ENCODE measurements at places on chromosomes 6 and 20.
A peak's percentile ranks its signal among the peaks of the same experiment; 100 is the strongest.

DNA sequence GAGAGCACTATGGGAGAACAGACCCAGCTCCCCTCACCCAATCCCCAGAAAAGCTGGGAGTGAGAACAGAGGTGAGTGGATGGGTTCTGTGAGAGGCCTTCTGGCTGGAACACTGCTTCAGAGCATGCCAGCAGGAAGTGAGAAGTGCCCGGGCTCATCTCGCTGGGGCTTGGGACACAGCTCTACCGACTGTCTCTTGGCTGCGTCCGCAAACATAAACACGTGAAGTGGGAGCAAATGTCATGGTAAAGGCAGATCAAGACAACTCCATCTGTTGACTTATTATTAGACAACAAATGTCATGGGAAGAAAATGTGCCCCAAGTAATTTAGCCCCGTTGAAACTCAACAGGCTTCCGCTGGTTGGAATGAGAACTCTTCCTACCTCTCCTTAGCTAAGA lies 25.9 kb downstream of the GNAS-AS1 start:
- no peak for DNase-seq

GRCh38 chr6:92577077-92577719 lies 842.2 kb downstream of the EPHA7 start:
- DNase-seq = no peak

DNA sequence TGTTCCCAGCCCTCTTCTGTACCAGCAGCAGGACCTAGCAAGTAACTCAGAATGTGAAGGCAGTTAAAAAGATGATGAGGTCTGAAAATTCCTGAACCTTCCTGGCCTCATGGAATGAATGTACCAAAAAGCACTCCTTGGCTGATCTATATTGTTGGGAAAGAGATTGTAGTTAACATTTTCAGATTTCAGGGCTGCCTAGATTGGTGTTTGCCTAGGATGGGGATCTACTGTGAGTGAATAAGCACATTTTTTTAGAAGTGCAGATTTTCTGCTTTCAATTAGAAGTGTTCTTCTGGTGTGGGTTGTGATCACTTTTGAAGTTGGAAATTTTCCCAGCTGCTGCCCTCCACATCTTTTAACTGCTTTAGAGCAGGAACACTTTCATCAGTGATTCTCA lies 6.2 kb downstream of the MYLIP start:
- DNase-seq = no peak

GRCh38 chr20:50096237-50096636 lies 16.7 kb downstream of the UBE2V1 start:
- DNase-seq = no peak

- peak; percentile 37 for DNase-seq
Measured at GRCh38 chr20:58852543-58853271, at the start of gene GNAS. Gene GNAS, plus strand, starts transcription at chr20:58852716.

DNA sequence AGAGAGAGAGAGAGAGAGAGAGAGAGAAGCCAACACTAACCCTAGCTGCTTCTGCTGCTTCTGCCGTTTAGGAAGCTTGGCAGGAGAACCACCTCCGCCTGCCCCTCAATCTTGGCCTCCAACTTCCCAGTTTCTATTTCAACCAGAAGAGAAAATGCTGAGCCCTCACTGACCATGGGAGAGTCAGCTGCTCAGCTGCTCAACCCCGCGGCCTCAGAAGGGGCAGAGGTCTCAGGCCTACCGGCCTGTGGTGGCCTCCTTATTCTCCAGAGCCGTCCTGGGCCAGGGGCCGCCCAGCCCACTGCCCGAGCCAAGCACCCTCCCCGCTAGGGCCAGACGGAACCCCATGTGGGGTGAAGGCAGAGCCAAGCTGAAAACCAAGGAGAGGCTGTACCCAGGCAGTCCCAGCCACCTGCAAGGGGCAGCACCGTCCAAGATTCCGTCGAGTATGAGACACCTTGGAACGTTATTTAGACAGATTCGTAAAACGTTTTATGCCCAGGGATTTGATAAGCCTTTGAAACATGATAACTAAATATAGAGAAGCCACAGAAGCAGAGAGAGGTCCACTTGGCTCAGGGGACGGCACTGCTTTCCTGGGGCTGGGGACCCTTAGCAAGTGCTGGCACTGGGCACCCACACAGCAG lies 116.6 kb downstream of the DLL1 start:
- no peak for DNase-seq

GRCh38 chr20:58577139-58577806 lies 62.1 kb upstream of the APCDD1L start:
- no peak for DNase-seq

GRCh38 chr6:107154801-107155160 lies 39.5 kb upstream of the BEND3 start:
- DNase-seq = no peak

GRCh38 chr6:142855893-142856623 lies 88.9 kb downstream of the HIVEP2 start:
- no peak for DNase-seq

DNA sequence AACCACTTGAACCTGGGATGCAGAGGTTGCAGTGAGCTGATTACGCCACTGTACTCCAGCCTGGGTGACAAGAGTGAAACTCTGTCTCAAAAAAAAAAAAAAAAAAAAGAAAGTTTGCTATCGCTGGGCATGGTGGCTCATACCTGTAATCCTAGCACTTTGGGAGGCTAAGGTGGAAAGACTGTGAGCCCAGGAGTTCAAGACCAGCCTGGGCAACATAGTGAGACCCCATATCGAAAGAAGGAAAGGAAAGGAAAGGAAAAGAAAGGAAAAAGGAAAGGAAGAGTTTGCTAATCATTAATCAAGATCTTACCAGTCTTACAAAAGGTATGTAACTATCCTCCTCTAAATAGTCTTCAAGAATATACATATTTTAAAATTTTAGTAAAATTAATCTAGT lies 55.4 kb upstream of the SMIM29 start:
- DNase-seq = no peak

- DNase-seq = no peak
Measured at GRCh38 chr6:73648166-73648565, 5.6 kb downstream of the SLC17A5 start.

GRCh38 chr6:139856562-139856961 lies 482.1 kb upstream of the CITED2 start:
- DNase-seq = no peak

GRCh38 chr20:47353239-47353691 lies 3.2 kb downstream of the ZMYND8 start:
- no peak for DNase-seq

DNA sequence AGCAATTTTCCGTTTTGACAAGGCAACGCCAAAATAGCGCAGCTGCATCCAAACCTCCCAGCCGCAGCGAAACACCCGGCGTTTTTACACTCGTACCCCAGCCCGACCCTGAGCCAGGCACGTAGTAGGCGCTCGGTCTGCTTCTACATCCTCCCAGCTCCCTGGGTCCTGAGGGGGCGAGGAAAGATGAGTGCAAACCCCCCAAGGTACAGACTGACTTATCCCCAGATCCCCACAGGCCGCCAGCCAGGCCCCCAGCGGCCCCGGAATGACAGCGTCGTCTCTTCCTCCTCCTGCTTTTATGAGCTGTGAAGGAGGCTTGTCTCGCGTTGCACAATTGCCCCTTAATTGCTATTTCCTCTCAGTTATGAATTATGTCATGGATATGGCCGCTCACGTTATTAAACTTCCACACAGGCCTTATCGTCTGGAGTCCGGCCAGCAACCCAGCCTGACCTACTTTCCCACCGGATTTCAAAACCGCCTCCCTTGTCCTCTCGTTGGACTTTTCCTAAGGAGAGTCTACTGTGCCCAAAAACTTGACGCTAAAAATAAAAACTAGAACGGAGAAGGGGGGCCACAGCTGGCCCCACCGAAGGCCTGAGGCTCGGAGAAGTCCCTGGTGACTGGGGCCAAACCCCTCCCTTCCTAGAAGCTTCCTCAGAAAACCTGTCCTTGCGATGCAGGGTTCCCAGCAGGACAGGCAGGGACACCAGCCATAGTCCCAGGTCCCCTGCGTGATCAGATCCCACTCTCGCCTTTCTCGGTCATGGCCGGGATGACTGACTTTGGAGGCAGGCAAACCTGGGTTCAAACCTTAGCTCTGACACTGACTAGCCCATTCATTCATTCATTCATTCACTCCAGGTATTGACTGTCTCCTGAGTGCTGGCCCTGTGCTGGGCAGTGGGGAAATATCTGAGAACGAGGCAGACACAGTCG lies 130.9 kb upstream of the PTPN1 start:
- DNase-seq = peak; percentile 10

- DNase-seq = no peak
Measured at GRCh38 chr6:41687501-41688175, 47.8 kb downstream of the TFEB start.

GRCh38 chr6:163892824-163893561 lies 478.5 kb downstream of the QKI start:
- no peak for DNase-seq

DNA sequence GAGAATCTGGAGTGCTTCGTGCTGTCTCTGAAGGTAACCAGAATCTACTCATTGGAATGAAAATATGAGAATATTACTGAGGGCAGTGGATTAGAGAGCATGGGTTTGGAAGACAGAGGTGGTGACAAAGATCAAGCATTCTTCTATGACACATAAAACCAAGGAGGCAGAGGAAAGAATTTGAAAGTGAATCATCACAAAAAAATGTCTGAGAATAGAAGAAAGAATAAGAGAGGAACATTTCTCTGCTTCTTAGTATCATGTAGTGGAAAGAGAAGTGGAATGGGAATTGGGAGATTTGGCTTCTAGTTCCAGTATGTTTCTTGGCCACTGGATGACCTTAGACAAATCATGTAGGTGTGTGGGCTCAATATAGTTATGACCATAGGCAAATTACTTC lies 474.0 kb downstream of the TFAP2B start:
- DNase-seq = no peak

DNA sequence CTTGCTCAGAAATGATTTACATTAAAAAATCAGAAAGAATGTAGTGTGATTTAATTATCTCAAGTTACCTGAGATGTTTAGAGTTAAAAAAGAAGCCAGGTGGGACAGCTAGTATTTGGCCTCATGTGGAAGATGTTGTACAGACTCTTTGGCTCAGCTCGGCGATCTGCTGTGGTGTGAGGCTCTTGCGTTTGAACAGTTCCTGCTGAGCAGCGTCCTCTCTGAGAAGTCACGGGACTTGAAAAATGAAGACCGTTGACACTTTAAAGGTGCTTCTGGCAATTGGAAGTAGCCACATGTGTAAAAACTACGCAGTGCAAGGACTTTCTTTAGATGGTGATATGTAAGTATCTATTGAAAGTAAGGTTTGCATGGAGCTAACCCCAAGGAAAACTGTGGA lies 169.0 kb downstream of the BACH2 start:
- no peak for DNase-seq

DNA sequence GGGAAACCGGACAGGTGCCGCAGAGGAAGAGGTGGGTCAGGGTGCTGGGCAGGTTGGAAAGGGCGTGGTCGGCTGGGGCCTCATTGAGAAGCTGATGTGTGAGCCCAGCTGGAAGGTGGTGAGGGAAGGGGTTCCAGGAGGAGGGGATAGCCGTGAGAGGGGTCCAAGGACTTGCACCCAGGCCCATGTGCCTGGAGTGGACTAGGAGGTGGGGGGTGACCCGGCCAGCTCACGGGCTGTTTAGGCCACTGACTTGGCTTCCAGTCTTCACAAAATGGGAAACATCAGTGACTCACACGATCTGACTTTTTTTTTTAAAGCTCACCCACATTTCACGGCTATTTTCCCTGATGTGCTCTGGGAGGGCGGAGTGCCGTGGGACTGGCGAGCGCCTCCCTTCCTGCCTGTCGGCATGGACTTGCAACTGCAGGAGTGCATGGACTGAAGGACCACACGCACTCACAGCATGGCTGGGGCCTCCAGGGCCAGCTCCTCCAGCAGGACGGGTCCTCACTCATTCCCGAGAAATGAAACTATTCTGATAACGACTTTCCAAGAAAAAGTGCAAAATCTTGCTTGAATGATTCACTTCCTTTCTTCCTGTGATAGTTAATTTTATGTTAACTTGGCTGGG lies 13.5 kb upstream of the PDE10A start:
- no peak for DNase-seq

DNA sequence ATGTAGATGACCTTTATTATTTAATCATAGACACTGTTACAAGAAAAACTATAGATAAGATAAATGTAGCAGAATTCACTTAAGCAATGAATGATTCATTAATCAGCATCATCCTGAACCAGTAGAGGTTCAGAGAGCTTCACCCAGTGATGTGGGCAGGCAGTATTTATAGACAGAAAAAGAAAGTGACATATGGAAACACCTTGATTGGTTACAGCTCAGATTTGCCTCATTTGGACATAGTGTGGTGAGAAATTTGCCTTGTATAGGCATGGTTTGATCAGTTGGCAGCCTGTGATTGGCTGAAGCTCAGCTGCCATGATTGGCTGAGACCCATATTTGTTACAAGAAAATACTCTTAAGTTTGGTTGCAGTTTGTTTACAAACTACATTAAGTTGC lies 4.6 kb downstream of the C6orf58 start:
- no peak for DNase-seq

DNA sequence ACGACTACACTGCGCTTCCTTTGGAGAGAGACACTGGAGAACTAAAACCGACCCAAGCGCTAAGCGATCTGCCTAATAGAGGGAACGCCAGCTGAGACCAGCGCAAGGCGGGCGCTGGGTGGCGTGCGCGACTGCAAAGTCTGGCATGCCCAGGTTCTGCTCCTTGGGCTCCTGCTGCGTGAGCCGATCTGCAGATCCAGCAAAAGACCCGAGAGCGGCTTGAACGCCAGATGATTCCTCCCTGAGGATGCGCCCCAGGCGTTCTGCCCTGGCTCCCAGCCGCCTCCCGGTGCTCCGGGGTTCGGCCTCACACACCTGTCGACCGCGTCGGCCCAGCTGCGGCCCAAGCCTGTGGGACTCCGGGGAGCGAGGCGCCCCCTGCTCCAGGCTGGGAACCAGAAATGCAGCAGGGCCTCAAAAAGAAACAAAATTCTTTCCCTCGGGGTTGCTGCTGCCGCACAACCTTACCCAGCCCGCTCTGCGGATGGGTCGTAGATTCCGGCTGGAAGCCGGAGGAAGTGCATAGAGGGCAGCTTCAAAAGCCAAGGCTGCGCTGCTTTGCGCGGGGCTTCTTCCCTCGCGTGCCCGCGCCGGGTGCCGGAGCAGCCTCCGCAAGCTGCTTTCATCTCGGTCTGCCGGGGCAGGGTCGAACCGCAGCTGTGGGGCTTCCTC lies 17.9 kb upstream of the PRDM13 start:
- peak; percentile 35 for DNase-seq

- no peak for DNase-seq
Measured at GRCh38 chr6:131063764-131064272, 773 bp upstream of the EPB41L2 start.

GRCh38 chr6:13250703-13251102 lies 77.6 kb downstream of the TBC1D7 start:
- no peak for DNase-seq

GRCh38 chr20:48787861-48788375 lies 39.9 kb downstream of the PREX1 start:
- no peak for DNase-seq

DNA sequence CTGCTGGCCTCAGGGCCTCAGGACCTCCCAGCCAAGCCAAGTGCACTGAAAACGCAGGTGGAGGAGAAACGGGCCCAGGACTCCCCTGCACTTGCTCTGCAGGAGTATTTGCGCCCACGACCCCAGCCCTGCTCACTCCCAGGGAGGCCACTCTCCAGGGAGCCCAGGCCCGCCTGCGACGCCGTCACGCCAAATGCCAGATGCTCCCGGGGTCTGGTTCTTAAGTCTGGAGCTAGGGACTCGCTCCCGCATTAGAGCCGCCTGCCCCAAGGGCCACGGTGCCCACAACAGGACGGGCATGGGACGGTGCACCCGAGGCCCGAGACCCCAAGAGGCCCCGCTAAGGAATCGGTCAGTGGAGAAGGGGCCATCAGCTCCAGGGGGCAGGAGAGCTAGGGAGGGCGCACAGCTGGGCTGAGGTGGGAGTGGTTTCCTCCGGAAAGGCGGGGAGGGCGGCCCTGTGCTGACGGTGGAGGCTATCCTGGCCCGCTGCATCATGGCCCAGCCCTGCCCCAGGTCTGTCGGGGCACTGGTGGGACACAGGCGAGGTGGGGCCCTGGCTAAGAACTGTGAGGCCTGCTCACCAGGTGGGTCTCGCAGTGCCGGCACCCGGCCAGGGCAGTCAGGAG lies 44.1 kb upstream of the CHRNA4 start:
- no peak for DNase-seq

All from T-cell (primary cell).